ENCODE measurements at places on chromosomes 3 and 15.

- H3K4me3 ChIP-seq, result no peak overlapping the region
- no peak for DNase-seq
- H3K36me3 ChIP-seq, result peaks cover 9% of the 10 kb centered on the region
- peaks cover 17% of the 10 kb centered on the region for H3K4me1 ChIP-seq
These were observed 30.0 kb downstream of the XXYLT1 start for GRCh38 chr3:195240939-195241338.

- H3K27me3 ChIP-seq, result no peaks in the 10 kb centered on the region
- H3K36me3 ChIP-seq, result no peaks in the 10 kb centered on the region
- no peaks in the 10 kb centered on the region for H3K4me1 ChIP-seq
- no peak overlapping the region for H3K4me3 ChIP-seq
- no peak overlapping the region for H3K27ac ChIP-seq
These were observed 22.6 kb downstream of the CLDN18 start for GRCh38 chr3:138032567-138032966.

DNA sequence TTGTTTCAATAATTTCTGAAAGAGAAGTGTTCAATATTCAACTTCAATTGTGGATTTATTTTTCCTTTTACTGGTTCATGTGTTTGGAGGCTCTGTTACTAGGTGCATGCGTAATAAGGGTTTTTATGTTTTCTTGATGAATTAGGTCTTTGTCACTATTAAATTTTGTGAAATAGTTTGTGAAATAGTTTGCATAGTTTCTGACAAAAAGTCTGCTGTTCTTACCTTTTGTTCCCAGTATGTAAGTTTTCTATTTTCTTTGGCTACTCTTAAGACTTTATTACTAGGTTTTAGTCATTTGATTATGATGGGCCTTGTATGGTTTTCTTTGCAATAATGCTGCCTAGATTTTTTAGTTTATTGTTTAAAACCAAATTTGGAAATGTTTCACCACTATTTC, 38.0 kb downstream of the MEF2A start:
- peaks cover 13% of the 10 kb centered on the region for H3K36me3 ChIP-seq
- H3K27me3 ChIP-seq, result no peaks in the 10 kb centered on the region
- H3K27ac ChIP-seq, result no peak overlapping the region

GRCh38 chr3:167330993-167331785, 48.9 kb downstream of the ZBBX start:
- H3K27me3 ChIP-seq, result no peaks in the 10 kb centered on the region
- H3K4me1 ChIP-seq, result no peaks in the 10 kb centered on the region
- no peak overlapping the region for H3K27ac ChIP-seq
- H3K36me3 ChIP-seq, result no peaks in the 10 kb centered on the region
- H3K4me3 ChIP-seq, result no peak overlapping the region

DNA sequence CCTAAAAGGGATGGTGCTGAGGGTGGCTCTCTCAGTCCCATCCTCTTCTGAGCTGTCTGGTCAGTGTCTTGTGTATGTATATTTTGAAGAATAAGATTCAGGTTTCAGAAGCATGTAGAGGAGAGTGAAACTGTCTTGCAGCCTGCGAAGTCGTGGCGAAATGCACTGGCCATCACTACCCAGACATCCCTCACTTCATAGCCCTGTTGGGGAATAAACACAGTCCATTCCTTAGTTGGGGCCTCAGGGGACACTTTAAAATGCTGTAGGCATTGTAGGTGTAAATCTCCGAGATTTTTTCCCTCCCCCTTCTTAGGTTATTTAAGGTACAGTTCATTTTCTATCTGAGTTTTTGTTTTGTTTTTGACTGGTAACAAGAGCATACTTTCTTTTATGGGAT, 93.8 kb downstream of the DNASE1L3 start:
- H3K4me3 ChIP-seq, result no peak overlapping the region
- no peak for DNase-seq
- peaks cover 3% of the 10 kb centered on the region for H3K27me3 ChIP-seq
- H3K27ac ChIP-seq, result no peak overlapping the region
- H3K36me3 ChIP-seq, result peaks cover 14% of the 10 kb centered on the region
- H3K4me1 ChIP-seq, result peaks cover 34% of the 10 kb centered on the region

DNA sequence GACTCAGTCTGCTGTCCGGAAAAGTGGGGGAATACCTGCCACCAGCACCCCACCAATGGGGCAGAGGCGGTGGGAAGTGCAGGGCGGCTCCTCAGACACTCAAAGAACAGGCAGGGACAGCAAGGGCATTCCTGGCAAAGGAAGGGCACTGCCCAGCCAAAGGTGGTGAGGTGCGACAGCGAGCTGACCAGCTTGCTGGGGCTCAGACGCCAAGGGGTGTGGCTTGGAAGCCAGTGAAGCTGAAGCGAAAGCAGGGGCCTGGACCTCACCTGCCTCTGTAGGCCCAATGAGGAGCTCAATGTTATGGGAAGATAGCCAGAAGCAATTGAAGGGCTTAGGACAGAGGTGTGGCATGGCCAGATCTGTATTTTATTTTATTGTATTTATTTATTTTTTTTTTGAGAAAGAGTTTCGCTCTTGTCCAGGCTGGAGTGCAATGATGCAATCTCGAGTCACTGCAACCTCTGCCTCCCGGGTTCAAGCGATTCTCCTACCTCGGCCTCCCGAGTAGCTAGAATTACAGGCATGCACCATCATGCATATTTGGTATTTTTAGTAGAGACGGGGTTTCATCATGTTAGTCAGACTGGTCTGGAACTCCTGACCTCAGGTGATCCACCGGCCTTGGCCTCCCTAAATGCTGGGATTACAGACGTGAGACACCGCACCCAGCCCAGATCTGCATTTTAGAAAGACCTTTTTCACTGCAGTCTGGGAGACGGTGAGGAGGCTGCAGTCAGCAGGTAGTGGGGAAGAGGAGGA, 4.4 kb upstream of the LMAN1L start:
- H3K4me1 ChIP-seq, result peaks cover 23% of the 10 kb centered on the region
- no peak for DNase-seq
- no peaks in the 10 kb centered on the region for H3K27me3 ChIP-seq
- H3K4me3 ChIP-seq, result no peak overlapping the region
- peaks cover 3% of the 10 kb centered on the region for H3K36me3 ChIP-seq

GRCh38 chr3:113954091-113954685, 6.4 kb downstream of the ZDHHC23 start:
- H3K27me3 ChIP-seq, result peaks cover 3% of the 10 kb centered on the region
- no peak overlapping the region for H3K27ac ChIP-seq
- DNase-seq, result no peak
- peaks cover 11% of the 10 kb centered on the region for H3K4me1 ChIP-seq
- H3K4me3 ChIP-seq, result no peak overlapping the region

DNA sequence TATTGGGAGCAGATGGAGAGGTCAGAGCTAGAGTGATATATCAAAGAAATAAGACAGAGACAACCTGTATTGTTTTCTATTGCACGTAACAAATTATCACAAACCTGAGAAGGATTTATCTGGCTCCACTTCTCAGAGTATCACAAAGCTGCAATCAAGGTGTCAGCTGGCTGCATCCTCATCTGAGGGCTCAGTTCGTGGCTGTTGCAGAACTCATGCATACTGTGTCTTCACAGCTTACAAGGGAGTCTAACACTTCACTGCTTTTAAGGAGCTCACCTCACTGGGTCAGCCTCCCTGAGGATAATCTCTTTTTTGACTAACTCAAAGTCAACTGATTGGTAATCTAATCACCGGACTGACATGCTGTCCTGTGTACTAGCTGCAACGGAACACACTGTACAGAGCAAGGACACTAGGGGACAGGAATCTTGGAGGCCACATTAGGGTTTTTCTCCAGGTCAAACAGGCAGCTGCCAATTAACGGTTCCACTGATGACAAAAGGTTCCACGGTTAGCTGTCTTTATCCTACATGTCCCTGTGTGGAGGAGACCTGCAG, 1006.8 kb upstream of the SEMA6D start:
- H3K27ac ChIP-seq, result no peak overlapping the region
- H3K4me1 ChIP-seq, result no peaks in the 10 kb centered on the region
- H3K36me3 ChIP-seq, result no peaks in the 10 kb centered on the region
- no peak for DNase-seq
- H3K27me3 ChIP-seq, result no peaks in the 10 kb centered on the region
- H3K4me3 ChIP-seq, result no peak overlapping the region

- no peak overlapping the region for H3K27ac ChIP-seq
- no peak overlapping the region for H3K4me3 ChIP-seq
- no peak for DNase-seq
- H3K36me3 ChIP-seq, result no peaks in the 10 kb centered on the region
- H3K27me3 ChIP-seq, result peaks cover 1% of the 10 kb centered on the region
These were observed 26.0 kb upstream of the CORO2B start for GRCh38 chr15:68552773-68553172.

GRCh38 chr3:56113231-56113630, 355.0 kb downstream of the ERC2 start:
- DNase-seq, result no peak
- no peaks in the 10 kb centered on the region for H3K4me1 ChIP-seq
- no peaks in the 10 kb centered on the region for H3K36me3 ChIP-seq
- no peak overlapping the region for H3K27ac ChIP-seq

GRCh38 chr15:76668900-76669299, 236.2 kb downstream of the SCAPER start:
- H3K27me3 ChIP-seq, result no peaks in the 10 kb centered on the region
- H3K36me3 ChIP-seq, result peaks cover 14% of the 10 kb centered on the region
- no peak for DNase-seq
- H3K4me3 ChIP-seq, result no peak overlapping the region
- H3K27ac ChIP-seq, result no peak overlapping the region
- H3K4me1 ChIP-seq, result no peaks in the 10 kb centered on the region

DNA sequence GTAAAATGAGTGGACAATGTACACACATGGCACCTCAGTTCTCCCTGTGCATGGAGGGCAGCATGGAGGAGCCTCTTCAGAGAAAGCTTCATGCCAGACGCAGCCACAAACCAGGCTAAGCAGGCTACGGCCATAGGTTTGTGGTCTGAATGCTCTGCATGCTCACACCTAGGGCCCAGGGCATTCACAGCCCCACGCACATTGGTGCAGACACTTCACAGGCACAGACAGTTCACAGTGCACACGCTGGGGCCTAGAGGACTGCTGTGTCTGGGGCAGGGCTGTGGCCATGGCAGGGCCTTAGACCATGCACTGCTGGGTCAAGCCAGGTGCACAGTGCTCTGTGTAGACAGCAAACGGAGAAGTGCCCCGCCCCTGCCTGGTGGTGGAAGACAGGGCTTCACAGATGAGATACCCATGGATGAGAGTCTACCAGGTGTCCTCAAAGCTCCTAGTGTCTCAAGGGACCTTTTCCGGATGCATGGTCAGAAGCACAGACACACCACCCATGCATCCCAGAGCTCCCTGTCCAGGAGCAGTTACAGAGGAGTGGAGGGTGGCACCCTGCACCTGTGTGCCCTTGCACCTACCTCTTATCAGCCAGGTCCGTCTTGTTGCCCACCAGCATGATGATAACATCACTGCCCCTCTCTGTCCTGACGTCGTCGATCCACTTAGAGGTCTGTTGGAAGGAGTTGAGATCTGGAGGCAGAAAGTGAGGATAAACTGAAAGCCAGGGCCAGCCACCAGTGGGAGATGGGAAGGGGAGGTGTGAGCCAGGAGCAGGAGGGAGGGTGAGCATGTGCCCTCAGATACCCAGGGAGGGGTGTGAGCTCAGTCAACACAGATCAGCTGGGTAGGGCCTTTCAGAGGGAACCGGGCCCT, 33.5 kb downstream of the SRPRB start:
- H3K36me3 ChIP-seq, result no peaks in the 10 kb centered on the region
- H3K27ac ChIP-seq, result no peak overlapping the region
- H3K4me1 ChIP-seq, result no peaks in the 10 kb centered on the region
- no peak overlapping the region for H3K4me3 ChIP-seq
- no peak for DNase-seq

GRCh38 chr15:72342385-72342784, 22.4 kb upstream of the CELF6 start:
- no peaks in the 10 kb centered on the region for H3K4me1 ChIP-seq
- no peak overlapping the region for H3K27ac ChIP-seq
- H3K27me3 ChIP-seq, result no peaks in the 10 kb centered on the region
- no peak overlapping the region for H3K4me3 ChIP-seq
- no peak for DNase-seq
- H3K36me3 ChIP-seq, result peaks cover 24% of the 10 kb centered on the region
